ENCODE measurements at places on chromosomes 7 and 10.
A peak's percentile ranks its signal among the peaks of the same experiment; 100 is the strongest.

GRCh38 chr10:104277785-104278184 is 8.8 kb downstream of the GSTO2 start:
- DNase-seq: no peak

- no peak for DNase-seq
These were observed 99.0 kb downstream of the CAMK1D start for GRCh38 chr10:12448340-12448728.

DNA sequence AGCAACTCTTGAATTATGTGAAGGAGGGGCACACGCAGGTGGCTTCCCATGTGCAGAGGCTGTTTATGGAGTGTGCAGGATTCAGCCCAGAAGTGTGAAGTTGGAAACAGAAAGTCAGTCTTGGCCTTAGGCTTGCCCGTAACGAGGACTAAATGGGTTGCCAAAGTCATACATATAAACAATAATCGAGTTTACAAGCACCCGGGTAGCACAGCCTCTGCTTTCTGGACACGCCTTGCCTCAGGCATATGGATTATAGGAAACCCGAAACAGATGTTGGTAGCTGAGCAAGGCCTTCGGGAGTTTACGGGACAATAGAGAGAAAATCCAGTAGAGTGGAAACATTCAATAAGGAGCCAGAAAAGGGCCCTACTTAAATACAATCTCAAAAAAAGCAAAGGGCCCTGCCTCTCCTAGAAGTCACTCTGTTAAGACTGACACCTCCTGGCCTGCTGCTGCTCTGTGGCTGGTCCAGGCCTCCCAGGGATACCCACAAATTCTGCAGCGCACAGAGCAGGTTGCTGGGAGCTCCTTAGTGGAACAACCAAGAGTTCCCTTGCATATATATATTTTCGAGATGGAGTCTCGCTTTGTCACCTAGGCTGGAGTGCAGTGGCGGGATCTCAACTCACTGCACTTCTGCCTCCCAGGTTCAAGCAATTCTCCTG is 48.5 kb downstream of the SMKR1 start:
- DNase-seq: no peak

DNA sequence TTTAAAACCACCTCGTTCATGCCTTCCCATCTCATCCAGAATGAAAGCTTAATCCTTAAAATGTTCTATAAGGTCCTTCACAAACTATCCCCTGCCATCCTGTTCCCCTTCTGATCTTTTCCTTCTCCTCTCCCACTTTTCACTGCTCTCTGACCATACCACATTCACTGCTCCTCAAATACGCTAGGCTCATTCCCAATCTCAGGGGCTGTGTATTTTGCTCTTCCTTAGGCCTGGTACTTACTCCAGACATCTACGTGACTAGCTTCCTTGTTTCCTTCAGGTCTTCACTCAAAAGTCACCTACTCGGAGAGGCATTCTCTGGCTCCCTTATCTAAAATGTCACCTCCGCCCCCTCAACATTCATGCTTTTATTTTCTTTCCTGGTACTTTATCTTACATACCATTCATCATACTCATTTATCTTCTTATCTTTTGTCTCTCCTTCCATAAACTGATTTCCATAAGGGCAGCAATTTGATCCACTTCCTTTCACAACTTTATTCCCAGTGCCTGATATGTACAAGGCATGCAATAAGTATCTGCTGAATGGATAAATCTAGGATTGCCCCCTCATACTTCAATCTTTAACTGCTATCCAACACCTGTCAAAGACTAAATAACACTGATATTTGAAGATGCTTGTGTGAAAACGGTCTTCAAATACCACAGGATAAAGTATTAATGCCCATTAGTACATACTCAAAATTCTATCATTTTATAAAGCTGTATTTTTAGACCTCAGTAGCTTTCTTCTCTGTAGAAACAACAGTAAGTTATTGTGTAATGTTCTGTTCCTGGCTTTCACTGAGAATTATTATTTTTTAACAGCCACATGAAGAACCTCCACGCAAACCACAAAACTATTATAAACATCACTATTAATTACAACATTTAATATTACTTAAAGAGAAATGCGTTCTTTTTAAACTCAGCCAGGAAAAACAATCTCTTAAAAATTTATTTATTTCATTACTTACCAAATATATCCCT is 27.0 kb downstream of the JMJD1C start:
- no peak for DNase-seq

DNA sequence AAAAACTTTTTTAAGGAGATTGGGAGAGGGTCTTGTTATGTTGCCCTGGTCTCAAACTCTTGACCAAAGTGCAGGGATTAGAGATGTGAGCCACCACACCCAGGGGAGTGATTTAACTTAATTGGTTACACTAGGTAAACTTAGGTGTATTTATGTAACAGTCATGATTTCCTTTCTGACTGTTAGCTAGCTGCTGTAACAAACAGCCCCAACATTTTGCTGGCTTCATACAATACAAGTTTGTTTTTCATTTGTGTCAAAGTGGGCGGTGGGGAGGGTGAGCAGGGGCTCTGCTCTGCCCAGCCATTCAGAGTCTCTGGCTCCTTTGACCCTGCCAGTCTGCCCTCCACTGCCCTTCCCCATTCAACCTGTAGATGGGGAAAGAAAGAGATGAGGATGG is 9.3 kb downstream of the DOCK1 start:
- no peak for DNase-seq

DNA sequence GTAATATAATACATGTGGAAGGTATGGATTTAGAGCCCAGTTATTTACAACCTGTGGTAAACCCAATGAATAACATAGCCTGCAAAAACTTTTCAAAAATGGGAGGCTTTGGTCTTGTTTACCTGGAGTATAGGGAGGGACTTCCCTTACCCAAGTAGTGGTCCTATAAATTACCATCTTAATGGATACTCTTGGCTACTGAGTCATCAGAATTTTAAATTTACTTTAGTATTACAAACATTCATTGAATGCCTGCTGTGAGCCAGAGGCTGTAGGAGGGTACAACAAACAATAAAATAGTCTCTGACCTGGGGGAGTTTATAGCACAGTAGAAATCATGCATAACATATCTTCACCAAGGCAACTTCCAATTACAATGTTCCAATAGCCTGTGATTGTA is 365.1 kb downstream of the BBS9 start:
- no peak for DNase-seq

GRCh38 chr7:157466867-157467261 is 130.1 kb downstream of the DNAJB6 start:
- DNase-seq: no peak

DNA sequence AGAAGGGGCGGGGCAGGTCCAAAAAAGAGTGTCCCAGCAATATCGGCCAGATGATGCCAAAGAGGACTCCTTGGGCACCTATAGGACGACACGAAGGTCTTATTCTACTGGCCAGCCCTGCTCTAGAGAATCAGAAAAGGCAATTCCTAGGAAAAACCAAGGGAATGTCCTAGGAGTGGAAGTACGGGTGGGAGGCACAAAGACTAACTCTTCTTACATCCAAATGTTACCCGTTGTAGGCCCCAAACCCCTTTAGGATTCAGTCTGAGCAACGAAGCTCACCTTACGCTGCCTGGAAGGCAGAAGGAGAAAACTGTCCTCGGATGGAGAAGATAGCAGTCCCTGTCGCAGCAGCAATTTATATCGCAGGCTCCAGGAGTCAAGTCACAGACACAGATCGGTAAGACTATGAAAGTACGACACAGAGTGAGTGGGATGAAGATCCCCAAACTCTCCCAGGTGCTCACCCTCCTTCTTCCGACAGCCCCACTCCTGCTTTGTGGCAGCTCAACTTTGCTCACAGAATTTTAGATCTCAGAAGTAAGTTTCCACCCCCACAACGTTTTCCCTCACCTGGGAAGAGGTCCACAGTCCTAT is 558 bp downstream of the TCTN3 start:
- DNase-seq: peak; percentile 5

GRCh38 chr7:132756484-132756990 is 180.3 kb upstream of the PLXNA4 start:
- DNase-seq: no peak

- peak; percentile 81 for DNase-seq
These were observed 107.5 kb downstream of the REEP3 start for GRCh38 chr10:63628526-63629362.

DNA sequence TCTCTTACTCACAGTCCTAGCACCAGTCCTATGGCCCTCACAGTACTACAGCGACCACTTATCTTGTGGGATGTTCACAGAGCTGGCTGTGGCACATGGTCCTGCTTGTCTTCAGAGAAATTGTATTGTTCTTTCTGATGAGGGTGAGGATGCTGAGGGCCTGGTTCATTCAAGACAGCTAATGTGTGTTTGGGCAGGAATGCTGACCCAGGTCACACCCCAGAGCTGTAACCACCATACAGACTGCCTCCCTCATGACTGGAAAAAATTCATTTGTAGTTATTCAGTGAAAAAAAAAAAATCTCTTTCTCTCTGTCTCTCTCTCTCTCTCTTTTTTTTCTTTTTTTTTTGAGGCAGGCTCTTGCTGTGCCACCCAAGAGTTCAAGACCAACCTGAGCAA is 83.5 kb downstream of the KLF6 start:
- DNase-seq: no peak

DNA sequence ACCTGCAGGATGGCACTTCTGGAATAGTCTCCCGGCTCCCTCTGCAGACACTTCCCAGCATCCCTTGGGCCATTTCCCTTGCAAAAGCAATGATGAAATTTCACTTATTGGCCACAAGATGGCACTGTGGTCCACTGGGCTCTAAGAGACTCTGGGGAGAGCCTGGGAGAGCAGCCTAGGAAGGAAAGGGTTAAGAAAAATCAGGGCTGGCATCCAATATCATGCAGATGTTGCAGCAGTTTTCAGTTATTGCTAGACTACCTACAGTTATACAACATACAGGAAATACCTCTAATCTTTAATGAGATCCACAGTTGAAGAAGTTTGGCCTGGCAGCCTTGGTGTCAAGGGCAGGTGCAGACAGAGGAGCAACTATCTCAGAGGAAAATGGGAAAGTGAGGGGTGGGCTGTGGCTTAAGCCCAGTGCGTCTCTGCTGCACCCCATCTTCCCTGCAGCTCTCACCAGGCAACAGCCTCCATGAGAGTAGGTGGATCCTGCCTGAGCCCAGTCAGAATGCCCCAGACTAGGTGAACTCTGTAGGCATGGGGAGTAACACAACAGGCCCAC is 100.2 kb upstream of the PRSS58 start:
- peak; percentile 26 for DNase-seq

DNA sequence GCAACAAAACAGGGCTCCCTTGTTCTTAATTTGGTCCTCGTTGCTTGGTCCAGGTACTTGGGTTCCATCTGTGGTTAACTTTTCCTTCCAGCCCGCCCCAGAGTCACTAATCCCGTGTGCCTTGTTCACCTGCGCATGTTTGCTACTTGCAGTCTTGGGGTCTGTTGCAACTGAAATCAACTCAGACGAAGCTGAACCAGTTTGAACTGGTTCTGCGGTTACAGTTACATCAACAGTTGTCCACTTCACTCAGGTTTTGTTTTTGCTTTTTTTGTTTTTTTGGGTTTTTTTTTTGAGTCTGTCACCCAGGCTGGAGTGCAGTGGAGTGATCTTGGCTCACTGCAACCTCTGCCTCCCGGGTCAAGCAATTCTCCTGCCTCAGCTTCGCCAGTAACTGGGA is 34.7 kb downstream of the TRRAP start:
- no peak for DNase-seq

DNA sequence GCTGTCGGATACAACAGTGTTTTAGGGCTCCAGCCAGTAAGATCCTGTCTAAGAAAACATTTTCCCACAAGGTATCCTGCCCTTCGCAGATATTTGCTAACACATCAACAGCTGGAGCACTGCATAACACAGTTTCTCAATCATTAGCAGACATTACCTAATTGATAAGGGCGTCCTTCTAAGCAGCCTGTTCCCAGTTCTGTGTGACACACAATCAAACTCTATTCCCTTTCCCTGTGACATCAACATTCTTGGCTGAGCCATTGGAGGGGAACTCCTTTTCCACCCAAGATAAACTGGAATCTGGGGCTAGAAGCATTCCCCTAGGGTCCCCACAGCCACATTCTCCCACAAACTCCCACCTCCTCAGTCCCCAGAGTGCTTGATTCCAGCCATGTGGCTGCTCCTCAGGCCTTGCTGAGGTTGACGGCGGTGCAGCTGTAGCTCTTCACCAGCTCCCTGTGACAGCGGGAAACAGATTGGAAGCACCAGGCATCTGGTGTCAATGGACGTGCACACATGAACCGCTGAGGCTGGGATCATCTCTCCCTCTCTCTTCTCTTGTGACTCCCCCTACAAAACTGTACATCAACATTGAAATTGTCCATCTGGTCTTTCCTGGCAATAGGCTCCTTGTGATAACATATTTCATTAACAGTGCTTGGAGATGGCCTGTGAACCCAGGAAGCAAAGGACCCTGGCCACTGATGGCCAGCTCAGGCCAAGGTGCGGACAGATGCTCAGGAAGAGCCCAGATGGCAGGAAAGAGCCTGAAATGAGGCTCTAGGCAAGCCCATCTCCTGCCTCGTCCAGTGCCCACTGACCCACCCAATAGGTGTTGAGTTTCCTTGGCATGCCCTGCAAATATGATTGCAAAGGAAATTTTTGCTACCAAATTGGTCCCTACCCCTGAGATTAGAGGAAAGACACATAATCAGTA is 131.1 kb upstream of the TBX20 start:
- DNase-seq: peak; percentile 19

GRCh38 chr7:23863209-23863787 is 153.3 kb downstream of the STK31 start:
- peak; percentile 3 for DNase-seq

DNA sequence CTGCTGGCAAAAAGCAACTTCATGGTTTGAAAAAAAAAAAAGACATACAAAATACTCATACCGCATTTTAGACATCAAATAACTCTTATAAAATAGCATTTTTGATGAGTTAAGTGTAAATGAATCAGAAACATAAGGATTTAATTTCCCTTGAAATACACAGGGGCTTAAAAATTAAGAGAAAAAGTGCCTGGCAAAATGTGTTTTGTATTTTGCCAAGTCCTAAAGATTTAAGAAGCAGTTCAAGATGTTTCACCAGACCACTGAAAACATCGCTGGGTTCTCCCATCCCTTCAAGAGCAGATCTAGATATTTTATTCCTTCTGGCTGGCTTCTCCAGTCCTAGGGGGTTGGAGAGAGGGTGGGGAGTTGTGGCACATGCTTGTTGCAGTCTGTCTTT is 396.4 kb downstream of the INHBA start:
- DNase-seq: no peak

DNA sequence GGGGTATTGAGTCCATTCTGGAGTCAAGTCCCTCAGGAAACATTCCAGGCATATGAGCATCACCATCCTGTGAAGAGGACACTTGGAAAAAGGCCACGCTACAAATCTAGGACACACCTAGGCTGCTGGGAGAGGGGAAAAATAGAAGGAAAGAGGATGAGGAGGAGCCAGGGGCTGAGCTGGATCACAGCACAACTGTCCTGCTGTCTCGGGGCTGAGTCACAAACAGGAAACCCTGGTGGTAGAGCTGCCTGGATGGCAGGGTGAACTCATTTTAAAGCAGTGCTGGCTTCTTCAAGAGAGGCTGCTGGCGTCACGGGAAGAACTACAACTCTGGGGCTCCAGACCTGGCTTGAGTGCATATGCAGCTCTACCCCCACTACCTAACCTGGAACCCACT is 151.5 kb downstream of the RNF216 start:
- DNase-seq: no peak

DNA sequence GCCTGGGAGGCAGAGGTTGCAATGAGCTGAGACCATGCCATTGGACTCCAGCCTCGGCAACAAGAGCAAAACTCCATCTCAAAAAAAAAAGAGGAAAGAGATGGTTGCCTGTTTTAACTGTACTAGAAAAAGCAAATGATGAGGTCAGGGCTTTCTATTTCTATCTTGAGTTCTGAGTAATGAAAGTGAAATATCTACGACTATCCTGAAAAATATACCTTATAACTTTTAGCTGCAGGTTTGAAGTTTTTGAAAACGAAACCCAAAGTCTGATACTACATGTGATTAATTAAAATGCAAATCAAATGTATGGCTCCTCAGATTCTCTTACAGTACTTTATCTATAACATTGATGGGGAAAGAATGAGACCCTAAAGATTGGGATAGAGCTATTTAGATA is 636.2 kb upstream of the LRRN3 start:
- no peak for DNase-seq
